Left lung (tissue), 14 donors: ENCODE measurements at places on chromosomes 2 and 18. TPM values are rescaled to one million over a fixed set of nuclear protein-coding genes. Genes with fewer than 3 reads are reported as not detected.
A peak's percentile ranks its signal among the peaks of the same experiment; 100 is the strongest.

The IGFBP5 gene
- 141 TPM for total RNA-seq

The GLS gene
- total RNA-seq = 192 TPM

The DHRS9 gene
- 3.9 TPM for total RNA-seq

The IL36A gene
- not detected for total RNA-seq

The BARD1 gene
- 13.5 TPM for total RNA-seq

The MAPK4 gene
- 0.89 TPM for total RNA-seq

The RIT2 gene
- total RNA-seq = not detected

The C1QL2 gene
- total RNA-seq = not detected

- H3K4me1 ChIP-seq = no peaks in the 10 kb centered on the region
- no peak overlapping the region for H3K4me3 ChIP-seq
- DNase-seq = no peak
- H3K36me3 ChIP-seq = no peaks in the 10 kb centered on the region
- no peaks in the 10 kb centered on the region for H3K27me3 ChIP-seq
These were observed 252.1 kb upstream of the COPS8 start for GRCh38 chr2:236833501-236834073.

DNA sequence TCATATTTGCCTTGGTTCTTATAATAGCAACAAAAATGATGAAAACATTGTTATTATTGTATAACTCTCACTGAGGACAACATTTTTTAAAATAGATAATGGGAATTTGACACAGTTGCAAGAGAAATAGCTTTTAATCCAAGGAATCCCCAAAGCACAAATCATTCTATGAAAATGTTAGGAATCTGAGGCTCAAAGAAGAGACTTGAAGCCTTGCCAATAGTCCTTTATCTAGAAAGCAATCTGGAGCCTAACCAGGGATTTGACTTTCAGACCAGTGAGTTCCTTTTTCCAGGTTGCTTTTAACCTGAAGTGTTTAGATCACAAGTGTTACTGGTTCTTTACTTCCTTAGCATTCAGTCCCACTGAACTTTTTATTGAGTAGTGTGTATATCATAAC, 574.5 kb upstream of the ZEB2 start:
- no peaks in the 10 kb centered on the region for H3K4me1 ChIP-seq
- no peaks in the 10 kb centered on the region for H3K27me3 ChIP-seq
- DNase-seq = no peak
- H3K27ac ChIP-seq = no peak overlapping the region
- no peak overlapping the region for H3K4me3 ChIP-seq

GRCh38 chr2:142869461-142870106, 7.9 kb upstream of the KYNU start:
- no peak overlapping the region for H3K27ac ChIP-seq
- H3K36me3 ChIP-seq = no peaks in the 10 kb centered on the region
- no peaks in the 10 kb centered on the region for H3K27me3 ChIP-seq

DNA sequence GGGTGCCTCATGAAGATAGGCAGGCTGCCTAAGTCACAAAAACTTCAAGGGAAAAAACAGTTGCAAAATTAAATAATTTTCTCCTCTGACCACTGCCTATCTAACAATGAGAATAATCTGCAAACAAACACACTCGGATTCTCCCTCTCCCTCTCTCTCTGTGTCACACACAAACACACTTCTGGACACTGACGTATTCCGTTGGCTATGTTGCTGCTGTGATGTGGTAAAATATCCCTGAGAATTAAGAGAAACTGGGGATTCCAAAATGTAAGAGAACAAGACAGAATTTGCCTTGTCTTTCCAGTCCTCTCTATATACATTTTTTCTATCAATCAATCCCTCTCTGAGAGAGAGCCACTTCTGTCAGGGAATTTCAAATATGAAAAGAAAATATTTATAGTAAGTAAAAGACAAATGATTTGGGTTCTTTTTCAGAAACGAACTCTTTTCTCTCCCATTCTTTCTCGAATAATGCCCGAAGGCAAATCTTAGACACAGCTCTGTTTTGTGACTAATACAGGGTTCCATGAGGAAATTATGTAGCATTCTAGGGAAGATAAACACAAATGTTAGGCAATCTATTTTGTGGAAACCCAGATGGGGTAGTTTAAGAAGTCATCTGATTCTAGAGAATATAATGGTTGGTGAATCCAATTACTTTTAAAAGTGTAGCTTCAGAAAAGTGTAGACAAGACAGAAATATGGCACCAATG, 310.3 kb upstream of the CYP26B1 start:
- no peaks in the 10 kb centered on the region for H3K27me3 ChIP-seq
- H3K36me3 ChIP-seq = peaks cover 6% of the 10 kb centered on the region
- no peak overlapping the region for H3K27ac ChIP-seq

GRCh38 chr18:63162271-63163014, 157.1 kb downstream of the BCL2 start:
- no peaks in the 10 kb centered on the region for H3K36me3 ChIP-seq
- no peak overlapping the region for H3K4me3 ChIP-seq
- peaks cover 9% of the 10 kb centered on the region for H3K4me1 ChIP-seq
- H3K27me3 ChIP-seq = no peaks in the 10 kb centered on the region
- H3K27ac ChIP-seq = peak overlapping the region; percentile 54

- H3K4me3 ChIP-seq = no peak overlapping the region
- H3K4me1 ChIP-seq = no peaks in the 10 kb centered on the region
- DNase-seq = no peak
These were observed 132.9 kb downstream of the MYO5B start for GRCh38 chr18:50061876-50062517.

DNA sequence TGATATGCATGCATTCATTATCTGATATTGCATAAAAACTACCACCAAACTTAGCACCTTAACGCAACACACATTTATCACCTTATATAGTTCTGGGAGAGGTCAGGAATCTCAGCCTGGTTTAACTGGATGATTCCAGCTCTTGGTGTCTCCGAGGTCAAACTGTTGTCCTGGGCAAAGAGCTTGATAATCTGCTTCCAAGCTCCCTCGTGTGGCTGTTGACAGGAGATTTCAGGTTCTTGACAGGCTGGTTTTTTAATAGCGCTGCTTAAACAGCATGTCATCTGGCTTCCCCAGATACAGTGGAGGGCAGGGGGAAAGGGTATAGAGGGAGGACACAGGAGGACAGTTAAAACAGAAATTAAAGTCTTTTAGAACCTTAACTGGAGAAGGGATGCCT, 785.0 kb downstream of the CNTNAP5 start:
- no peaks in the 10 kb centered on the region for H3K36me3 ChIP-seq
- H3K27me3 ChIP-seq = no peaks in the 10 kb centered on the region
- H3K4me3 ChIP-seq = no peak overlapping the region
- H3K4me1 ChIP-seq = no peaks in the 10 kb centered on the region
- H3K27ac ChIP-seq = no peak overlapping the region

GRCh38 chr2:168814939-168815907, 12.8 kb downstream of the NOSTRIN start:
- no peak overlapping the region for H3K4me3 ChIP-seq
- H3K36me3 ChIP-seq = no peaks in the 10 kb centered on the region
- no peak overlapping the region for H3K27ac ChIP-seq
- H3K27me3 ChIP-seq = no peaks in the 10 kb centered on the region

GRCh38 chr18:66674286-66674685, 70.4 kb upstream of the CDH19 start:
- no peaks in the 10 kb centered on the region for H3K4me1 ChIP-seq
- no peak overlapping the region for H3K27ac ChIP-seq
- H3K36me3 ChIP-seq = no peaks in the 10 kb centered on the region
- H3K4me3 ChIP-seq = no peak overlapping the region
- no peak for DNase-seq

- no peaks in the 10 kb centered on the region for H3K4me1 ChIP-seq
- H3K27me3 ChIP-seq = no peaks in the 10 kb centered on the region
- no peaks in the 10 kb centered on the region for H3K36me3 ChIP-seq
- no peak overlapping the region for H3K4me3 ChIP-seq
These were observed 360.4 kb downstream of the SLC4A3 start for GRCh38 chr2:219987830-219988229.

DNA sequence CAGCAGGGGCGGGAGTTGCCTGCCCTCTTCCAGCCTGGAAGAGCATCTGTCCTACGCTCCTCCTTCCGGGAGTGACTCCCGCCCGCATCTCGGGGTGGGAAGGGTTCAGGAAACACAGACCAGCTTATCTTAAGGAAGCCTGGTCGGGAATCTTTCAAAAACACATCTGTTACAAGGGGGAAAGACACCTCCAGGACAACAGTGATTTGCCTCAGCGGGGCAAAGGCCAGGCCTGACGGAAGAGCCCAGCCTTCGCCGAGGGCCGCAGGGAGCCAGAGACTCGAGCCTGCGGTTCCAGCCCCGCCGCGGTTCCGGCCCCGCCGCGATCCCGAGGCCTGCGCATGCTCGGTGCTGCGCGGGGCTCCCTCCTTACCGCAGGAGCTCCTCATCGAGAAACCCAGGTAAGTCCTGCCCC, 38.1 kb upstream of the TGIF1 start:
- no peaks in the 10 kb centered on the region for H3K36me3 ChIP-seq
- H3K27ac ChIP-seq = peak overlapping the region; percentile 58
- H3K4me3 ChIP-seq = peak overlapping the region; percentile 28
- DNase-seq = peak; percentile 89
- peaks cover 6% of the 10 kb centered on the region for H3K27me3 ChIP-seq

GRCh38 chr18:59062643-59063006, 77.1 kb upstream of the SEC11C start:
- DNase-seq = no peak
- H3K27me3 ChIP-seq = no peaks in the 10 kb centered on the region
- H3K4me1 ChIP-seq = no peaks in the 10 kb centered on the region
- no peak overlapping the region for H3K4me3 ChIP-seq

DNA sequence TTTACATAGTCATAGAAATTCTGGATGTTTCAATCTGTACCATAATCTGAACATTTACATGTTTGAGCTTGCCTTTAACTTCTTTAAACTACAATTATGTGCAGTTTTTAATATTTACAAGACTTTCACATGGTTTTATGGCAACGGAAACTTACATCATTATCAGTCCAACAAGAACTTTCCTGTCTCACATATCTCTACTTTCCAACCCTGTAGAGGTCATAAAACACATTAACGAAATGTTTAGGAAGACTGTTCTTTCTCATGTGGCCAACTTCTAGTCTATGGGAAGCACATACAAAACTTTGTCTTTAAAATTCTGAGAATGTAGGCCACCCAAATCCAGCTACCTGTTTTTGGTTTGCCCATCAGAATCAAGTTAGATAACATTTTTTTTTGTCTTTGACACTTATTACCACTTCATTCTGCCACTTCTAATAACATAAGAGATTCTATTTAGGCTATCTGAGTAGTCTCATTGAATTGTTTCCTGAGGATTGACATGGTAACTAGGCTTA, 693.2 kb downstream of the KCNJ3 start:
- no peak overlapping the region for H3K27ac ChIP-seq

DNA sequence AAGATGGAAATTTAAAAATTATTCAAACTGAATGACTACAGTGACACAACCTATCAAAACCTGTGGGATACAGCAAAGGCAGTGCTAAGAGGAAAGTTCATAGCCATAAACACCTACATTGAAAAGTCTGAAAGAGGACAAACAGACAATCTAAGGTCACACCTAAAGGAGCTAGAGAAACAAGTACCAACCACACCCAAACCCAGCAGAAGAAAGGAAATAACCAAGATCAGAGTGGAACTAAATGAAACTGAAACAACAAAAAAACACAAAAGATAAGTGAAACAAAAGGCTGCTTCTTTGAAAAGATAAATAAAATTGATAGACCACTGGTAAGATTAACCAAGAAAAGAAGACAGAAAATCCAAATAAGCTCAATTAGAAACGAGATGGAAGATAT, 247.2 kb upstream of the ZNF804A start:
- no peaks in the 10 kb centered on the region for H3K27me3 ChIP-seq
- H3K4me3 ChIP-seq = no peak overlapping the region
- no peak for DNase-seq
- no peak overlapping the region for H3K27ac ChIP-seq
- H3K4me1 ChIP-seq = no peaks in the 10 kb centered on the region
- no peaks in the 10 kb centered on the region for H3K36me3 ChIP-seq

DNA sequence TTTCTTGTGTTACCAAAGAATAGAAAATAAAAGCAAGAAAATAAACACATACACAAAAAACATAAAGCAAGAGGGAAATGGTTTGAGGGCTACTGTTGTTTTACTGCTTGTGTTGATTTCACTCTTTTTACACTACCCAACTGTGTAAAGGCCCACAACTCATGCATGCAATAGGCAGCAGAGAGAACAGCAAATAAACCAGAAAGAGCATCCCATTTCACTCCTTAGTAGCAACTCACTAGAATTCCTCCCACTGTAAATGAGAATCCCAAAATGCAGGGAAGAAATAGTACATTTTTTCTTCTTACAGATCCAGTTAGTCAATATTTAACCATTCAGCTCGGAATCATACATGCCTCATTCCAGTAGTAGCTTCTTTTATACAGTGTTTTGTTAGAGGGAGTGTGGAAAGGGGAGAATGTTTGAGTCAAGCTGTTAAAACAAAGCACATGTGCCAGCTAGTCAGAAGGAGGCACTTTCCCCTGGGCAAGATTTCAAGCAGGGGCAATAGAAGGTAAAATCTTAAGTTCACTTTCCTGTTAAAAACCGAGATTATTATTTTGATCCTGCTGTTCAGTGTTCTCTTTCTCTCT, 147.2 kb upstream of the FAM98A start:
- no peaks in the 10 kb centered on the region for H3K27me3 ChIP-seq
- H3K4me1 ChIP-seq = no peaks in the 10 kb centered on the region
- no peak for DNase-seq

DNA sequence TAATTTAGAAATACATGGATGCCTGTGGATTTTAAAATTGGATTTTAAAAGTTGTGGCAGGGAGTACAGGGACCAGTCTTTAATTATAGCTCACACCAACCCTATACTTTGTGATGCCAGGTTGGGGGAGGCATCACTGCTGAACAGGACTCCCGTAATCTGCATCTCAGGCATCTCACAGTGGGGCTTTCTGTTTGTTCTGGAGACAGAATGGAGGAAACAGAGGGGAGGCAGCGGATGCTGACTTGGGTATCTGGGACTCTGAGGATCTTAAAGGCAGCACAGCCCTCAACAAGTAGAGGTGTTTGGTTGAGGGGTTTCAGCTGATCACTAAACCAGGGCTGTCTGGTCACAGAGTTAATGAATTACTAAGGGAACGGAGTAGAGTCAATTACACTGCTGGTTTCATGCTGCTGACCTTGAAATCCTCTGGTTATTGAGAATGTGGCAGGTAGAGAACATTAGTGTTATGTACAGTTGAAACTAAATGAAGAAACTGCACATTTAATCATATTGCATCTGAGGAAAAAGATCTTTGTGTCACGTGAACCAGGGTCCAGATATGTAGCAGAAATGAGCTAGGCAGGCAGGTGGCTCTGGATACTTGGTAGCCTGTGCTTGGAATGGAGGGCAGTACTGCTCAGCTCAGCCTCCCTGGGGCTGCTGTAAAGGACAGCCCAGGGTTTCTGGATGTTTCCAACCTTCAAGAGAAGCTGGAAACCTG, 40.3 kb downstream of the FHOD3 start:
- no peaks in the 10 kb centered on the region for H3K27me3 ChIP-seq
- H3K4me1 ChIP-seq = no peaks in the 10 kb centered on the region
- H3K4me3 ChIP-seq = no peak overlapping the region
- H3K27ac ChIP-seq = no peak overlapping the region
- no peak for DNase-seq

GRCh38 chr2:218547511-218547910, 20.6 kb downstream of the USP37 start:
- H3K27ac ChIP-seq = no peak overlapping the region
- H3K4me1 ChIP-seq = no peaks in the 10 kb centered on the region
- H3K27me3 ChIP-seq = no peaks in the 10 kb centered on the region
- no peak for DNase-seq

GRCh38 chr2:173171321-173171720, 95.7 kb downstream of the MAP3K20 start:
- H3K36me3 ChIP-seq = no peaks in the 10 kb centered on the region
- H3K4me3 ChIP-seq = no peak overlapping the region
- H3K4me1 ChIP-seq = no peaks in the 10 kb centered on the region
- no peaks in the 10 kb centered on the region for H3K27me3 ChIP-seq
